ENCODE measurements at places on chromosomes 1 and 21.

DNA sequence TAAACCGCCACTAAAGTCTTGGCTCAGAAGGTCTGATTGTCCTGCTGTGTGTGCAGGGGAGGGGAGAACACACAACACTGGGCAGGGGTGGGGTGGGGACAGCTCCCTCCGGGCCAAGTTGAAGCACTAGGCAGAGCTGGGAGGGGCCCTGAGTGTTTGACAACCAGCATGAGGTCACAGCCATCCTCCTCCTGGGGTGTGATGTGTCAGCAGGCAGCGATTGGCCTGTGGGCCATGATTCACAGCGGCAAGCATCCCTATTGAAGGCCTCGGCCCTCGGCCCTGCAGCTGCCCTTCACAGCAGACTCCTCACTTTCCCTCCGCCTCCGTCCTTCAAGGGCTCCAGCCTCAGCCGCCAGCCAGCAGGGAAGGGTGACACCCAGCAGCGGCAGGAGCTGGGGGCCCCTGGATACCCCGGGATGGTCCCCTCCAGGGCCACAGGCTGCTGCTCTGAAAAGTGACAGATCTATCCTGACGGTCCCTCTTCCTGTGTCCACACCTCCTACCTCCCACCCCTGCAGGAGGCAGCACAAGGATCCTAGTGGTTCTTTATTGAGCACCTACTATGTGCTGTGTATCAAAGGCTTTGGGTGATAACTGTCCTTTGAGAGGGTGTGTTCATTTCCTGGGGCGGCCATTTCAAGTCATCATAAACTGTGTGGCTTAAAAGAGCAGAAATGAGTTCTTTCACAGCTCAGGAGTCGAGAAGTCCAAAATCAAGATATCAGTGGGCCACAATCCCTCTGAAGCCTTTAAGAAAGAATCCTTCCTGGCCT lies 66.0 kb upstream of the SLC25A33 start:
- DNase-seq, result no peak

DNA sequence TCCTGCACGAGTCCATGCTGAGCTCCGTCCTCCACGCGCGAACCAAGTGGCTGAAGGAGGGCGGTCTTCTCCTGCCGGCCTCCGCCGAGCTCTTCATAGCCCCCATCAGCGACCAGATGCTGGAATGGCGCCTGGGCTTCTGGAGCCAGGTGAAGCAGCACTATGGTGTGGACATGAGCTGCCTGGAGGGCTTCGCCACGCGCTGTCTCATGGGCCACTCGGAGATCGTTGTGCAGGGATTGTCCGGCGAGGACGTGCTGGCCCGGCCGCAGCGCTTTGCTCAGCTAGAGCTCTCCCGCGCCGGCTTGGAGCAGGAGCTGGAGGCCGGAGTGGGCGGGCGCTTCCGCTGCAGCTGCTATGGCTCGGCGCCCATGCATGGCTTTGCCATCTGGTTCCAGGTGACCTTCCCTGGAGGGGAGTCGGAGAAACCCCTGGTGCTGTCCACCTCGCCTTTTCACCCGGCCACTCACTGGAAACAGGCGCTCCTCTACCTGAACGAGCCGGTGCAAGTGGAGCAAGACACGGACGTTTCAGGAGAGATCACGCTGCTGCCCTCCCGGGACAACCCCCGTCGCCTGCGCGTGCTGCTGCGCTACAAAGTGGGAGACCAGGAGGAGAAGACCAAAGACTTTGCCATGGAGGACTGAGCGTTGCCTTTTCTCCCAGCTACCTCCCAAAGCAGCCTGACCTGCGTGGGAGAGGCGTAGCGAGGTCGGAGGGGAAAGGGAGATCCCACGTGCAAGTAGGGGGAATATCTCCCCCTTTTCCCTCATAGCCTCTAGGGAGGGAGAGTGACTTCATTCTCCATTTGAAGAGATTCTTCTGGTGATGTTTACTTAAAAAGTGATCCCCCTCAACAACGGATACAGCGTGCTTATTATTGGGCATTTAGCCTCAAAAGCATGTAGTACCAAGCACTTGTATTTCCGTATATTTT lies 991 bp downstream of the PRMT6 start:
- peak; percentile 66 for DNase-seq

DNA sequence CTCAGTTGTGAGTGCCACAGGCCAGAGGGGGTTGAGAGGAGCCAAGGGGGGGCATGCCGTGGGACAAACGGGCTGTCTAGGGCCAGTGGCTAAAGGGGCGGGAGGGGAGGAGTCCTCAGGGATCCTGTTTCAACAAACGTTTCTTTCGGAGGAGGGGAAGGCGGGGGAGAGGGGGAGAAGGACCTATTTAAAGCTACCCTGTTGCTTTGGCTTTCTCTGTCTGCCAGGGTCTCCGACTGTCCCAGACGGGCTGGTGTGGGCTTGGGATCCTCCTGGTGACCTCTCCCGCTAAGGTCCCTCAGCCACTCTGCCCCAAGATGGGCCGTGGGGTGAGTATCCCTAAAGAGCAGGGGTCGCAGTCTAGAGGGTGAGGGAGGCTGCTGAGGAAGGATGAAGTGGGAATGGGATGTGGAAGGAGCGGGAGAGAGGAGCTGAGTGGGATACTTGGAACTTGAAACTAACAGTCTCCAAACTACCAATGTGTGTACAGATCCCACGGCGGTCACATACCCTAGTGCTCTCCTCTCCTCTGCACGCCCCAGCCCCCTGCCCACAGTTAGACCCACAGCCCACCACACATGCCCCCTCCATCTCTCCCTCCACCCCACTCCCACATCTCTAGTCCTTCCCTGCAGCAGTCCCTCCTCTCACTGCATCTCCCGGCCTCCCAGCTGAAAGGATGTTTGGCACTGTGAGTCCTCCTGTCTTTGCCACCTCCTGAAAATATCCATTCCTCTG lies at the start of gene ATP1A2:
Gene ATP1A2, plus strand, starts transcription at position 215 of the 738 bp plus-strand sequence. Its CDS starts 103 bp downstream, at position 318.
- no peak for DNase-seq

- DNase-seq, result no peak
Measured at GRCh38 chr21:40595806-40596205, 251.2 kb downstream of the DSCAM start.

DNA sequence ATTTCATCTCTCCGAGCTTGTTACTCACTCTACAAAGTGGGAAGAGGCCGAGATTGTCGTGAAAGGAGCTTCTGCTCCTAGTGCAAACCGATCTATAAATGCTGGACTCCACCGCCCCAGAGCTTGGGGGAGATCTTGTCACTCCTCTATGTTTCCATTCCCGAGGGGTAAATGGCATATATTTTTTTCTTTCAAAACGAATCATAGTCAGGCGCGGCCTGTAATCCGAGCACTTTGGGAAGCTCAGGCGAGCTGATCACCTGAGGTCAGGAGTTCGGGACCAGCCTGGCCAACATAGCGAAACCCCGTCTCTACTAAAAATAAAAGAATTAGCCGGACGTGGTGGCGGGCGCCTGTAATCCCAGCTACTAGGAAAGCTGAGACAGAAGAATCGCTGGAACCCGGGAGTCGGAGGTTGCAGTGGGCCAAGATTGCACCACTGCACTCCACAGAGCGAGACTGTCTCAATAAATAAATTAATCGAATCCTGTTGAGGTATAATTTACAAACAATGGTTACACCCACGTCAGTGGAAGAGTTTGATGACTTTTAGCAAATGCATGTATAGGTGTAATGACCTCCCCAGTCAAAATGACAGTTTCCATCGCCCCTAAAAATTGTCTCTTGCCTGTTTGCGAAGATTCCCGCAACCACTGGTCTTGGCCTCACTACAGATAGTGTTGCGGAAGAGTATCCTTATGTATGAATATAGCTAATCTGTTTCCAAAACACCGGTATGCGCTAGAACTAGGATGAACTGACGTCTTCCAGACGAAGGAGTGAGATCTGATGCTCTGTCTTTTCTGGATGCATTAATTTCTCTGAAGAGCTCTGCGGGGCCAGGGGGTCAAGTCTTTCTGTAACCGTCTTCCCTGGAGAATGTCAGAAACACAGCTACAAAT lies 840 bp upstream of the HEATR1 start:
- DNase-seq, result no peak

DNA sequence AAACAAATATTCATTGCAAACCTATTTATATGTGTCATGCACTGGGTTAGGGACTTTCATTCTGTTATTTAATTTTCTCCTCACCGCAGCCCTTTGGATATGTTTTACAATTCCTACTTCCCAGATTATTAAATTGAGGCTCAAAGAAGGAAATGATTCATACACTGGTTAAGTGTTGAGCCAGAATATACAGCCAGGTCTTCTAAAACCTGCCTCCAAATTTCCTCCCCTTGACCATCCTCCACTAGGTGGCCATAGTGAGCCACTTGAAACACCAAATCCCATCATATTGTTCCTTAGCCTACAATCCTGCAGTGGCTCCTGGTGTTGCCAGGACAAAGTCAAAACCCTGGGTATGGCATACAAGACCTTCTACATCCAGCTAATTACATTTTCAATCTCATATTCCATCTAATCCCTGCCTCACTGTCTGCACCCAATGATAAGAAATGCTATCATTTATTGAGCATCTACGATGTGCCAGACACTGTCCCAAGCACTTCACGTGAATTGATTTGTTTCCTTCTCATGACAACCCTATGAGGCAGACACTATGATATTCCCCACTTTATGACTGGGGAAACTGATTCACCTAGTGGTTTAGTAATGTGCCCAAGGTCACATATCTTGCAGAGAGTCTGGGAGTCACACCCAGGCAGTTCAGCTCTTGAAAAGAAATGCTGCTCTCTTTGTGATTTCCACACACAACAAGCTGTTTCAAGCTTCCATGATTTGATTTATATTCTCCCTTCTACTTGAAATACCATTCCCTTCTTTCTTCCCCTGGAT lies 23.6 kb upstream of the KIRREL1 start:
- no peak for DNase-seq

GRCh38 chr1:209042413-209042812 lies 541.1 kb upstream of the CAMK1G start:
- no peak for DNase-seq

GRCh38 chr1:228393811-228394570 lies 12.6 kb downstream of the TRIM11 start:
- DNase-seq, result no peak

DNA sequence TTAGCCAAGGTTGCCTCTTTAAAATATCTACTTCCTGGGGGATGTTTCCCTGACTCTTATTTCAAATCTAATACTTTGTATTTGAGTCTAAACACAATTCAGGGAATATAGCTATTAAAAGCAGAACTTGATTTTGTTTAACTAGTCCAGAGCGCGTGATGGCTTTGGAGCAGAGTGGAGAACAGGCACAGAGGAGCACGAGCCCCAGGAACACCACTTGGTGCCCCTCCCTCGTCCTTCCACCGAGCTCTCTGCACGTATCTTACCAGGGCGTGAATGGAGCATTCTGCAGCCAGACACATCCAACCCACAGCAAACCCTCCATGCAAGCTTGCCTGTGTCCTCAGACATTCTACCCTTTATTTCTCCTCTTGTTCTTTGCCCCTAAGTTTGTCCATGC lies 14.1 kb downstream of the KIF26B start:
- DNase-seq, result no peak

GRCh38 chr1:221343136-221343535 lies 398.8 kb downstream of the DUSP10 start:
- no peak for DNase-seq

GRCh38 chr1:39370602-39371001 lies 120.8 kb upstream of the BMP8A start:
- no peak for DNase-seq

DNA sequence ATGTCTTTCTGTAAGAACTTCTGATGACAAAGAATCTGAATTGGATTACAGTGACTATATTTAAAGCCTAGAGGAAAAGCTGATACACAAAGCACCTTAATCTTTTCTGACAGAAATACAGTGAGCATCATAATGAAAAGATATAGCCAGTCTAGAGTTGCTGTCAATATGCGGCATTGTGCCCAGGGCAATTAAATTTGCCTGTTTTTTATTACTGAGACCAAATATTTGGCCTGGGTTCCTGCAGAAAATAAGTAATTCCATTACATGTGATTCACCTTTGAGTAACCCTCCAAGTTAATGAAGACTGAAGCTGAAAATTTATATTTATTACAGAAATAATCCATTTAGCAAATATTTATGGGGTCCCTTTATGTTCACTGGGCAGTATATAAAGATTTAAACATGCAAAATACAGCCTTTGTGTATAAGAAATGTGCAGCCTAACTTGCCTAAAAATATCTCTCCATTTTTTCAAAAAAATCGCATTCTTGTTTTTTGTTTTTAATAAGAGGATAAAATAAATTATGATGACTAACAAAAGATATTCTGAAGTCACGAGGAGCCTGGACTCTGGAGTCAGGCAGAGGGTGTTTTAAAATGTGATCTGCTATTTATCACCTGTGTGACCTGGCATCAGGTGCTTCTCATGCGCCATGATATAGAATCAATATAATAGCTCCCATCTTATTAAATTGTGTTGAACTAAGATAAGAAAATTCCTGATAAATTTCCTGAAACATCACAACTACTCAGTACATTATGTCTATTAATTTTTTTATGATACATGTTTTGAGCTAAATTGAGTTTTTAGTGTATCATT lies 83.6 kb downstream of the SGIP1 start:
- DNase-seq, result no peak

DNA sequence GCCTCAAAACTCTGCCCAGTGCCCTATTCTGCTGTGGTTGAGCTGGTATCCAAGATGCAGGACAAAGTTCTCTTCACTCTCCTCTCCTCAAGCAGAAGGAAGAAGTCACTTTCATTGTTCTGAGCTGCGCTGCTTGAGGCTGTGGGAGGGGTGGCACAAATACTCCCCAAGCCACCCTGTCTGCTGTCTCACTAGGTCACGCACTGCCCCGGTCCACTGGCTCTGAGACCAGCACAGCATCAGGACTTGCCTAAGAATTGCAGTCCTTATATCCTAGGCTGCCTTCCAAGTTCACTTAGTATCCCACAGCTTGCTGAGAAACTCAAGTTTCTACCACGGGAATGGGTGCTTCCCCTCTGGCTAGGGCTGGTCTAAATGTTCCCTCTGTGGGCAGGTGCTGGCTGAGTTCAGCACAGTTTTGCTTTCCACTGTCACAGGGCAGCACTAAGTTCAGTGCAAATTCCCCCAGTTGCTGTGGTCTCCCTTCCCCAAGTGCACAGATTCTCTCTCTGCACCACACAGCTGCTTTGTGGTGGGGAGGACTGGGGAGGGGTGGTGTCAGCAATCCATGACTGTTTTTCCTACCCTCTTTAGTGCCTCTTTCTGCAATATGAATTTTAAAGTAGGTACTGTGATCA lies 32.4 kb downstream of the SLC9C2 start:
- no peak for DNase-seq

- DNase-seq, result no peak
Measured at GRCh38 chr1:150927624-150928023, 1.5 kb downstream of the SETDB1 start.

DNA sequence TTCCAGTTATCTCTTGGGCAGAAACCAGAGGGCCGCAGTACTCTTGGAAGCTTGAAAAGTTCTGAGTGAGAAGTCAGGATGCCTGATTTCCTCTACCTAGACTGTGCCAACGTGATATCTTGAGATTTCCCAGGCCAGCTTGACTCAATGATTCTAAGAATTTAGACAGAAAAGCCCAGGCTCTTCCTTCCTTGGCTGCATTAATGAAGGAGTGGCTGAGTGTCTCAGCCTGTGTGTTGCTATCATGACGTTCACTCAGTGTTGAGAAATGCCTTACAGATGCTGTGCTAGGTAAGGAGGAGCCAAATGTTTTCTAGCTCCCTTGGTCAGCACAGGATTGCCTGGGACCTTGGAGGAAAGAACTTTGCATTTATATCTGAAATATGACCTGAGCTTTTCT lies 454.1 kb upstream of the USP24 start:
- no peak for DNase-seq
